ENCODE measurements at places on chromosomes 1 and 21. TPM values are rescaled to one million over a fixed set of nuclear protein-coding genes. Genes with fewer than 3 reads are reported as not detected.

Gene AIM2
- not detected for total RNA-seq

Gene SMG7
- total RNA-seq, result 41.4 TPM

Gene RGS4
- total RNA-seq, result 99.0 TPM

DNA sequence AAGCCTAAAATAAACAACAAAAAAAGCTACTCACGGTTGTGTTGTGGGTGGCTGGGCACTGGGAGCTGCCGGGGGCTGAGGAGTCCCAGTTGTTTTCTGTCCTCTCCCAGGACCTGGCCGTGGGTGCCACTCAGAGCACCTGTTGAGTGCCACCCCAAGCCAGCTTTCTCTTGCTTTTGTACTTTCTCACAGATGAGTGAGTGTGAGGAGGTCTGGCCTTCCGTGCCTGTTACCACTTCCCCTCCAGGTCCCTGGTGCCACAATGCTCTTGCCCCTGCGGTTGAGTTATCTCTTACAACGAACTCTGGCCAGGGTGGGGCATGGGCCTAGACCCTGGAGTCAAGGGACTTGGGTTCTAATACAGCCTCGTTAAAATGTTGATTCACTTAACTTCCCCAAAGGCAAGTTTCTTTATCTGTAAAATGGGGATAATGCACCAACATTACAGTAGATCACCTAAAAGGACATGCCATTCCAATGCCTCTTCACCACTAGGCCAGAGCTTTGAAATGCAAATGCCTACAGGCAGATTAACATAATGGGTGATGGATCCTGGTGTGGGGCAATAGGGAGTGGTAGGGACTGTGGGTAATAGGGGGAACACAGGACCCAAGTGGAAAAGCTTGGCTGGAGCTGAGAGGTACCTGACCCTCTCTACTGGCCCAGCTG is at the start of gene CNR2:
Gene CNR2, minus strand, starts transcription at position 151 of the 669 bp plus-strand sequence. CDS start 37,745 bp downstream, outside the sequence.
- no peak for DNase-seq

DNA sequence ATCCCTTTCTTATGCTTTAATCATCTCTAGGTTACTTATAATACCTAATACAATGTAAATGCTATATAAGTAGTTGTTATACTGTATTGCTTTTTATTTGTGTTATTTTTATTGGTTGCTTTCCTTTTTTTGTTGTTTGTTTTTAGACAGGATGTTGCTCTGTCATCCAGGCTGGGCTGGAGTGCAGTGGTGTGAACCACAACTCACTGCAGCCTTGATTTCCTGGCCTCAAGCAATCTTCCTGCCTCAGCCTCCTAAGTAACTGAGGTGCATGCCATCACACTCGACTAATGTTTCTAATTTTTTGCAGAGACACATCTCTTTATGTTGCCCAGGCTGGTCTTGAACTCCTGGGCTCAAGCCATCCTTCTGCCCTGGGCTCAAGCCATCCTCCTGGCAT is 26.9 kb downstream of the KRTAP19-8 start:
- no peak for DNase-seq

GRCh38 chr1:46493316-46494032 is 3.8 kb downstream of the DMBX1 start:
- no peak for DNase-seq
